ENCODE measurements at places on chromosomes 11 and 22.

GRCh38 chr11:134528453-134528852 is 116.4 kb upstream of the B3GAT1 start:
- DNase-seq = no peak

- DNase-seq = no peak
Observed at GRCh38 chr11:45444796-45445195, 158.7 kb upstream of the SYT13 start.

GRCh38 chr11:16318320-16318719 is 38.0 kb downstream of the SOX6 start:
- DNase-seq = no peak

GRCh38 chr11:63015521-63016215 is at the start of gene SLC22A8:
TSS of gene SLC22A8 (minus strand) at chr11:63015841. CDS start at chr11:63014958, 883 bp downstream.
- no peak for DNase-seq

DNA sequence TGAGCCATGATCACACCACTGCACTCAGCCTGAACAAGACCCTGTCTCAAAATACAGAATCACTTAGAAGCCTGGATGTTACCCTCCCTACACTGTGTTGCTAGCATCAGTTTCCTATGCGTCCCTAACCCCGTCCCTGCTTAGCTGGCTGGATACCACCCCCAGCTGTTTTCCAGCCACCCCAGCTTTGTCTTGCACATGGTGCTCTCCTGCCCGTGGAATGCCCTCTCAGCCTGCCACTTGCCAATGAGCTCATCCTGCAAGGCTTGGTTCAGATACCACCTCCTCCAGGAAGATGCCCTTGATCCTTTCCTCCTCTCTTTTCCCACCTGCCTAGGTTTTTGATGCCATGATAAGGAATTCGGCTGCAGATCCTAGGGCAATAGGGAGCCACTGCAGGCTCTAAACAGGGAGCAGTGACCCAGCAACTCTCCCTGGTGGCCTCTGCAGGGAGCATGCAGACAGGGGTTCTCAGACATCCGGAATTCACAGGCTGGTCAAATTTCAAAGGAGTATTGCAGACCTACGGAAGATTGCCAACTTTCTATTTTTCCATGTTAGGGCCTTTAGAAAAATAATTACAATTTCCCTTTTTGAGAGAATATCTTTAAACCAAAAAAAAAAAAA is 52.7 kb upstream of the WNT7B start:
- no peak for DNase-seq

GRCh38 chr11:100557830-100558611 is 129.1 kb upstream of the ARHGAP42 start:
- peak; percentile 78 for DNase-seq

DNA sequence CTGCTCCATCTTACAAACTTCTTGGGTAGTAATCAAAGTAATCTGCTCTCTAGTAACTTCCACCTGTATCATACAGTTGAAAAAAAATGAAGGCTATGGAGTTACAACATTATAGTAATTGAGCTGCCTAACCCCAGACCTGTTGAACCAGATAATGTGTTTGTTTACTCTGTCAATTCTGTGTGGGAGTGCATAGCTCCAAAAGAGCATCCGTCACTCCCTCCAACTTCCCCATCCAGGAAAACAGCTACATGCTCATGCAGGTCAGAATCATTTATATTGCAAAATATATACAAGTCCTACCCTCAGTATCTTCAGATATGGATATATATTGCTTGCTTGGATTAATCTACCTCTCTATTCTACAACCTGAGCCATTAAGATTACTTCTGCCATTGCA is 244.0 kb upstream of the ANO5 start:
- DNase-seq = no peak

GRCh38 chr11:1458340-1459218 is 28.0 kb downstream of the MOB2 start:
- no peak for DNase-seq

DNA sequence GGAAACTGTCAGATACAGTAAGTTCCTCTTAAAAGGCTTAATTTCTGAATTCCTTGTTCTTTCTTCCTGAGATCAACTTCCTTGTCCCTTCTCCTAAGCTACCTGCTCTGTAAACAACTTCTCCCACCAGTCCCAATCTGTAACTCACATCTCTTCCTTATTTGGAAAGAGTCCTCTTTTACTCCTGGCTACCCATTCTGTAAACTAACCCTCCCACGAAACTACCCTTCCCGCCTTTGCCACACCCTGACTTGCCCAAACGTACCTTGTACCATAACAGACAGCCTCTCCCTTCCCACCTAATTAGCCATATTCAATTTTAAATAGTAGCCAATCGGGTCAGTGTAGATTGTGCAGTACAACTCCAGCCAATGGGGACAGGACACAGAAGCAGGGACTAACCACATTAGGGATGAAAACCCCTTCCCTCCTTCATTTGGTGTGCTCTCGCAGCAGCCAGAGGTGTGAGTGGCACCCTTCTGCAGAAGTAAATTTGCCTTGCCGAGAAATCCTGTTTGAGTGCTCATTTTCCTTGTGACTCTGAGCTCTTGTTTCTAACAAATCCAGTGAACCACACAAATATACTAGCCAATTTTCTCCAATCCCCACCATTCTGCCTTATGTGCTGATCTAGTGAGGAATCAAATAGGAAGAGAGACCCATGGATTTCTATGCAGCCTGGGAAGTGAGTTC is 49.5 kb downstream of the ZNF280B start:
- no peak for DNase-seq

DNA sequence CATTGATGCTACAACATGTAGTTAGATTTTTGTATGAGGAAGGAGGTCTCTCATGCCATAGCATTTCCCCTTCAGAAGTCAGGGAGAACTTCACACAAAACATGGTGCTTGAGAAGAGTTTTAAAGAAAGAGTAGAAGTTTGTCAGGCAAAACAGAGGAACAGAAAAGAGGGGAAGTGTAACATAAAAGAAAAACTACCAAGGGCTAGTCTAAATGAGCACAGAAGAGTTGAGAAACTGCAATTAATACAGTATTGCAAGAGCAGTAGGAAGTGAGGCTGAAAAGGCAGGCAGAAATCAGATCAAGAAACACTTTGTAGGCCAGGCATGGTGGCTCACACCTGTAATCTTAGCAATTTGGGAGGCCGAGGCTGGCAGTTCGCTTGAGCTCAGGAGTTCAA is 61.0 kb downstream of the FAM168A start:
- no peak for DNase-seq

- peak; percentile 84 for DNase-seq
Observed at GRCh38 chr11:13210424-13210823, 67.2 kb upstream of the BMAL1 start.

- DNase-seq = no peak
Observed at GRCh38 chr11:68962527-68963250, 18.1 kb downstream of the MRGPRD start.

DNA sequence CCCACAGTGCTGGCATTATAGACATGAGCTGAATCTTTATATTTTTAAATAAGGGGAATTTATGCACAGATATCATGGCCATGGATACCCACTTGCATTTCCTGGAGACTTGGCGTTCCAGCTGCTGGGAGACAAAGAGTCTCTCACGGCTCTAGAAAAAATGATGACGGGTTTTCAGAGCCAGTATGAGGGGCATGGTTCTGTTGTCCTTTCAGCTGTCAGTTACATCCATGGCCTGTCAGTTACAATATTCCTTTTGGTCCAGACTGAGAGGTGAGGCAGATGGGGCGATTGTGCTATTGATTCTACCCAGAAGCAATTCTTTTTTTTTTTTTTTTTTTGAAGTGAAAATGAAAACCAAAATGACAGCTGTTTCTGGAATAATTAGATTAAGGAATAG is 29.7 kb downstream of the USH1C start:
- DNase-seq = no peak

GRCh38 chr11:92766698-92767097 is 202.8 kb upstream of the MTNR1B start:
- no peak for DNase-seq

- DNase-seq = peak; percentile 67
Observed at GRCh38 chr11:15969281-15969680, 387.1 kb downstream of the SOX6 start.

- no peak for DNase-seq
Observed at GRCh38 chr22:44883011-44883421, 126.8 kb downstream of the PHF21B start.

GRCh38 chr11:111011275-111011594 is 234.3 kb upstream of the POU2AF2 start:
- DNase-seq = no peak

- no peak for DNase-seq
Observed at GRCh38 chr11:65504674-65505465, 6.0 kb downstream of the MALAT1 start.

GRCh38 chr22:39527481-39527961 is 5.0 kb downstream of the RPS19BP1 start:
- DNase-seq = no peak

GRCh38 chr22:50684501-50684900 is 11.9 kb downstream of the SHANK3 start:
- DNase-seq = no peak

DNA sequence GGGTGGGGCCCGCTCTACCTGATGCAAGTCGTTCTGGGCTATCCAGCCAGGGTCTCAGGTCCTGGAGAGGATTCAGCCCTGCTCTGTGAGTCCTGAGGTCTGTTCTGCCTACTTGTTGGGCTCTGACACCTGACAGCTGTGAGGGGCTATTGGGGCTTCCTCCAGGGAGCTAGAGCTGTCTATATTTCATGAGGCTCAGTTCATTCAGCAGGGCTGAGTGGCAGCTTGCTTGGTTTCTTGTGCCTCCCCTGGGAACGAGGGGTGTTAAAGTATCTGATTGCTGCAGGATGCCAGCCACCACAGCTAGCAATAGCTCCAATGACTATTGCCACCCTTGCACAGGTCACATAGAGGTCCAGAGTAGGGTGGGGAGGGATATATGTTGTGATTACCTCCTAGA is 26.7 kb downstream of the INSC start:
- no peak for DNase-seq

Data from renal cortical epithelial cell (primary cell).